ENCODE measurements at places on chromosomes 4 and X. TPM values are rescaled to one million over a fixed set of nuclear protein-coding genes. Genes with fewer than 3 reads are reported as not detected.

The SLC7A11 gene
- 10.4 TPM for total RNA-seq

The CFI gene
- not detected for total RNA-seq

The HNRNPH2 gene
- 67.7 TPM for total RNA-seq

The MAGEA2 gene
- total RNA-seq: 2.7 TPM

The DYNLT3 gene
- 13.4 TPM for total RNA-seq

The DUSP21 gene
- not detected for total RNA-seq

The MANBA gene
- total RNA-seq: 13.0 TPM

The FABP2 gene
- not detected for total RNA-seq

The ALB gene
- not detected for total RNA-seq

The XG gene
- total RNA-seq: not detected

The PABPC5 gene
- 9.5 TPM for total RNA-seq

The ETDB gene
- not detected for total RNA-seq

The MAB21L2 gene
- 3.4 TPM for total RNA-seq

The ZNF157 gene
- total RNA-seq: 2.9 TPM

The CLDN22 gene
- not detected for total RNA-seq

The SLIT2 gene
- total RNA-seq: 21.6 TPM

The FRAS1 gene
- total RNA-seq: 18.7 TPM

The TBX22 gene
- not detected for total RNA-seq

The DOCK11 gene
- total RNA-seq: 53.1 TPM

The ELOVL6 gene
- total RNA-seq: 60.1 TPM
